CD4-positive, alpha-beta T cell treated with Interleukin-4 for 1 hour (primary cell): ENCODE measurements at places on chromosomes 12 and 14.

DNA sequence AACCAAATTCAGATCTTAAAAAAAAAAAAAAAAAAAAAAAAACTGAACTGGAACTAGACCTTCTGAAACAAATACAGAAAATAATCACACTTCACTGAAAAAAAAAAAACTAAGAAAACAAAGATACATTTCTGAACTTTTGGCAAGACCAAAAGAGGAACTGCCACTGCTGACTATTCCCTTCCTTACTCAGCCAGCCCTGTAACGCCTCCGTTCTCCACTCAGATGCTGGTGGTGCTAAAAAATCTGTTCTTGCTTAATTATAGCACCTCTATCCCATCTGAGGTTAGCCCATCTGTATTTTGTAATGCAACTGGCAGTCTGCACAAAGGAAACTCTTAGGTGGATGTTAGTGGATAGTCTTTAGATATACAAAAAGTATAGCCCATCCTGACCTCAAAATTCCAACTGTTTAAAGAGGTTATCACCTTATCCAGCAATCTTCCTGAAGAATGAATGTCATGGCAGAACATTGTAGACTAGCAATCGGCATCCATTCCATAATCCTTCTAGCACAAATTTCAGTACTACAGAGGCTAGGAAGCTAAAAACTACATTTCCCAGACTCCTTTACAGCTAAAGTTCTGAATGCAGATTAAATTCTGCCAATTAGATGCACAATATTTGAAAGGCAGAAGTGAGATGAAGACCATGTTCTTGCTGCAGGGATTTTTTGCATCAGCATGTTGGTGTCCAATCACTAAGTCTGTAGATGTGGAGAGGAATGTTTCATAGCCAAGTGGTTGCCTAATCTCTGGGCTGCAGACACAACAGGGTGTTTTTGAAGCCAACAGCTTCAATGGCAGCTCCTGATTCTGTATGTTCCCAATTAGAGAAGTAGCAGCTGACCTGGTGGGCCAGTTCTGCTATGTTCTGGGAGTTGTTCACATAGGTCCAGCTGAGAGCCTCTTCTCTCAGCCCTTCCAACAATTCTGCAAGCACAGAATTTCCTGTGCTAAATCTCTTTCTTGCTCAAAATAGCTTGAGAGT lies 5.7 kb downstream of the MAP3K9 start:
- DNase-seq: no peak

DNA sequence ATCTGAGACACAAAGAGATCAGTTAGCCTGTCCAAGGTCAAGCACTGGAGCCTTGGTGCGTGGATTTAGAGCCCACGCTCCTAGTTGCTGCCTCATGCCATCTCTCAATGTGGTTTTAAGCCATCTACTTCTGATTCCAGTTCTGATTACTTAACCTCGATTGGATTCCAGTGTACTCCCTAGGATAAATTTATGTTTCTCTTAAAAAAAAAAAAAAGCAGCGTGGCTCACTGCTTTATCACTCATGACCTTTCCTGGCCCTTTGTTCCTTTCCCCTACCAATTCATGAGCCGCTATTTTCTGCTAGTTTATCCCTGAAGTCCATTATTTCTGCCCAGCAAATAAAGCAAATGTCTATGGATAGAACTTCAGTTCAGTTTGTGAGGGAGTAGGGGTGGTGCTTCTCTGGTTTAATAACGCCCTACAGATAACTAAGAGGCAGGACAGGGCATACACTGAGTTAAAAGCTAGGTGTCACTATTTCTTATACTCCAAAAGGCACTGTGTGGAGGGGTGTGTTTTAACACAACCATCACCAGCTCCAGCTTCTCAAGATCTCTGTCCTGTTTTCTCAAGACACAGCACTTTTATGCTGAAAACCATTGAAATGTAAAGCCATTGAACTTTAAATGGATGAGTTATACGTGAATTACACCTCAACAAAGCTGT lies 9.8 kb upstream of the PARP11 start:
- DNase-seq: peak; percentile 50

- no peak for DNase-seq
Measured at GRCh38 chr12:99383258-99383657, 264.3 kb upstream of the GARIN6 start.

DNA sequence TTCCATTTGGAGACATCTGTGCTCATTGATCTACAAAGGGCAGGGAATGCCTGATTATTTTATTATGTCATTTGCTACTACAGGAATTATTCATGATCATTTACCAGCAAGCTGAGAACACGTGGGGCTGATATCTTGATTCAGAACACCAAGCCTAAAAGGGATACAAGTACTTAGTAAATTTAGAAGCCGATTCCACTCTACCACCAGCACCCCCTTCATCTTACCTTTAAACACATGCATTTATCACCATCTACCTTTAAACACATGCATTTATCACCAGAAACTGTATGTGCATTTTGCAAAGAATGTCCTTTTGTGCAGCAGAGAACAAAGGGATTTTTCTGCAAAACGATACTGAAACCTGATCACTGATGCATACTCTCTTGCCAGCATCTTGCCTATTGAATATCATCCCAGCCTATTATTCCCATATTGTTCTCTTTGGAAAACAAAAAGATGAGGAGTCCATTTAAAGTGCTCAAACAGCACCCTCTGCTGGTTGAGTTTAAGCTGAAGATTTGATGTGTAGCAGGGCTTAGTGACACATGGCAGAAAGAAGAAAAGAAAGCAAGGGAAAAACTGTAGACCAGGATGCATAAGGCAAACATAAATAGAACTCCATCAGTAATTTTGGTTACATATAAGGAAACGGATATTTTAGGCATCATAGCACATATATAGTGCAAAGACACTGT lies 132.6 kb upstream of the PLEKHG7 start:
- DNase-seq: peak; percentile 80
